ENCODE measurements at places on chromosomes 1 and 21.

DNA sequence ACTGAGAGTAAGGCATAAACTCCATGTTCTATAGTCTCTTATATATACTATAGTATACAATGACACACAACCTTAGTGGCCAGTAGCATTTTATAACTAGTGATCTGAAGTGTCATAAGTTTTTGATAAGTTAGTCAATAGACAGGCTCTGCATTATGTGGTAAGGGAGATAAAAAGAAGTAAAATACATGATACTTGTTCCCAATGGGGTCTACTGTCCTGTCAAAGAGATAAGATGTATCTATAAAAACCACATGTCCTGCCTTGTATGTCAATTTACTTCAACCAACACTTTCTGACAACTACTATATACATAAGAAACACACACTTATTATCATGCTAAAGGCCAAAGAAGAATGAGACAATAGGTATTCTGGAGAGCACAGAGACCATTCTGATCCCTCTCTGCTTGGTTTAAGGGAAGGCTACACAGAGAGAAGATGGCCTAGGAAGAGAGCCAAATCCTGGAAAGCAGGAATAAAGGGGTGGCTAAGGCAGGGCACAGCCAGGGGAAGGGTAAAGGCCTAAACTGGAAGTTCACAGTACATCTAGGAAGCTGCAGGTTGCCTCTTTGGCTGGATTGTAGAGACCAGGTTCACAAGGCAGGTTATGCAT is 91.4 kb downstream of the LYST start:
- DNase-seq, result no peak

DNA sequence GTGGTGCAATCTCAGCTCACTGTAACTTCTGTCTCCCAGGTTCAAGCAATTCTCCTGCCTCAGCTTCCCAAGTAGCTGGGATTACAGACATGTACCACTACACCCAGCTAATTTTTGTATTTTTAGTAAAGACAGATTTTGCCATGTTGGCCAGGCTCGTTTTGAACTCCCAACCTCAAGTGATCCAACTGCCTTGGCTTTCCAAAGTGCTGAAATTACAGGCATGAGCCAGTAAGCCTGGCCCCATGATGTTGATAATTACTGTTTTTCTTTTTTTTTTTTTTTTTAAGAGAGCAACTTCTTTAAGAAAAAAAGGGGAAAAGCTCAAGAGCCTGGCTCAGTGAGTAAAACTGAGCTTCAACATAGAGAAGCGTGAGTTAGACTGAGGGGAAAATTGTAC is 9.6 kb upstream of the SOAT1 start:
- DNase-seq, result no peak

DNA sequence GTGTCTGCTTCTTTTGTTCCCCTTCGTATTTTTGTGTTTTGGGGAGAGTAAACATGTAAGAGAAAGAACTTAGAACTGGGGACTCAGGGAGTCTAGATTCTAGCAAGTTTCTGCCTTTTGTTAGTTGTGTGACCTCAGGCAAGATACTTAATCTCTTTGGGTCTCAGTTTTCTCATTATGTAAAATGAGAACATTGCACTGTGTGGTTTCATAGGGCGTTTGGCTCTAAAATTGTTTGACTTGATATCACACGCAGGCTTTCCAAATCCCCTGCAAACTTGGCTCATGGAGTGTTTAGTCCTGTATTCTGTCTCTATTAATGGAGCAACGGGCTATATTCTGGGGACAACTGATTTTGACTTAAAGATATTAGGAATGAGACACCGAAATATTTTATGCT is 57.7 kb downstream of the NTNG1 start:
- DNase-seq, result no peak

DNA sequence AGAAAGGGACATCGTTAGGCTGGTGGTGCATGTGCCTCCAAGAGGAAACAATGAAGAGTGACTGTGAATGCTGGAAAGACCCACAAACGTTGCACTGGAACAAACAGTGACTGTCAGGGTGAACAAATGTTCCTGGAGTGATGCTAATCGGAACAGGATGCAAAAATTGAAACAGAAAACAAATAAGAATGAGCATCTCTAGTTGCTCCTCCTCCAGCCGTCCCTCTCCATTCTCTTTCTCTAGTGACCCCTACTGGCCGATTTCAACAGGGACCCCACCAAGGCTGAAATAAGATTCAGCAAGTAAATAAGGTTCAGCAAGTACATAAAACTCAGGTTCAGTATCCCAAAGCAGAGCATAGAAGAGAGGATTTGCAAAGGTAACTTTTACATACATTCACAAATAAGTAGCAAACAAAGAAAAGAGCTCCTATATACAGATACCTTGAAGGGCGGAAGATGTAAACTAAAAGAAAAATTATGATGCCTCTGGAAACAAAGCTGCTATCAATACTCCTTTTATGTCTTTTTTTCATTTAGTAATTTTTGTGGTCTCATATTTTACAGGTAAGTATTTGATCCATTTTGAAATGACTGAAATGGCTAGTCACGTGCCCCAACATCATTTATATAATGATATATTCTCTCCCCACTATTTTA is 836.1 kb upstream of the ADAMTS5 start:
- DNase-seq, result no peak

DNA sequence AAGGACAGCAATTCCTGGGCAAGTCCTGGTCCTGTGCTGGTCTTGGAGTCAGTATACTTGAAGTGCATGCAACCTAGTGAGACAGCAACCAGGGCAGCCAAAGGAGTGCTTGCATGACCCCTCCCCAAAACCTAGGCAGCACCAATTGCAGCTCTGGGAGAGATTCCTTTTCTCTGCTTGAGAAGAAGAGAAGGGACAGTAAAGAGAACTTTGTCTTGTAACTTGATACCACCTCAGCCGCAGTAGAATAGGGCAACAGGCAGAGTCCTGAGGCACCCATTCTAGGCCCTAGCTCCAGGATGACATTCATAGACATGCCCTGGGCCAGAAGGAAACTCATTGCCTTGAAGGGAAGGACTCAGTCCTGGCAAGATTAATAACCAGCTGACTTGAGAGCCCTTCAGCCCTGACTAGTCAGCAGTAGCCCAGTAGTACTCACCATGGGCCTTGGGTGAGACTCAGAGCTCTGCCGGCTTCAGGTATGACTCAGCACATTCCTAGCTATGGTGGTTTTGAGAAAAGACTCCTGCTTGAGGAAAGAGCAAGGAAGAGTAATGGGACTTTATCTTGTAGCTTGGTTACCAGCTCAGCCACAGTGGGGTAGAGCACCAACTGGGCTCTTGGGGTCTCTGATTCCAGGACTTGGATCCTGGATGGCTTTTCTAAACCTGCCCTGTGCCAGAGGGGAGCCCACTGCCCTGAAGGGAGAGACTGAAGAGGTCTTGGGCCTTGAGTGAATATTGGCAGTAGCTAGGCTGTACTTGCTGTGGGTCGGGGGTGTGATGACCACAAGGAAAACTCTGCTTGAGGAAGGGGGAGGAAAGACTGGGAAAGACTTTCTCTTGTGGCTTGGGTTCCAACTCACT is 51.7 kb upstream of the ACADM start:
- DNase-seq, result no peak

GRCh38 chr1:204072931-204073836 is at the start of gene SOX13:
Gene SOX13, plus strand, starts transcription at chr1:204073115. Its CDS starts 39,801 bp downstream, at chr1:204112916.
- peak; percentile 29 for DNase-seq

- no peak for DNase-seq
Observed at GRCh38 chr1:42944246-42944928, 14.3 kb downstream of the SLC2A1 start.

GRCh38 chr1:114725230-114725629 is 8.7 kb upstream of the NRAS start:
- DNase-seq, result no peak

- no peak for DNase-seq
Observed at GRCh38 chr1:245067257-245067656, 87.5 kb upstream of the KIF26B start.

DNA sequence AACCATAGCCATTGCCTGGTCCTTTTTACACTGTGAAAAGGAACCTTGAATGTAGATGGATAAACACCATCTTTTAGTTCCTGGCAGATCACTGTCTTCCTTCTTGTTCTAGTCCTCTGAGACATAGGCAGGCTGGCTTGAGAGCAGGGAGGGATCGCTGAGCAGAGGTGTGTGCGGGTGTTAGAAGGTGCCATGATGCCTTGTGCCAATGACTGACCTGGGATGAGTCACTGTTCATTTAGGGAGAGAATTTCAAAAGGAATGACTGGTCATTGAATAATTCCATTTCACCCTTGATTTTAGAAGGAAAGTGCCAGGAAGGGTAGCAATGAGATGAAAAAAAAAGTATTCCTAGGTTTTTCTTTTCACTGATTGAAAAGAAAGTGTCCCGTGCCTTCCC is 383.9 kb downstream of the KIF26B start:
- no peak for DNase-seq

DNA sequence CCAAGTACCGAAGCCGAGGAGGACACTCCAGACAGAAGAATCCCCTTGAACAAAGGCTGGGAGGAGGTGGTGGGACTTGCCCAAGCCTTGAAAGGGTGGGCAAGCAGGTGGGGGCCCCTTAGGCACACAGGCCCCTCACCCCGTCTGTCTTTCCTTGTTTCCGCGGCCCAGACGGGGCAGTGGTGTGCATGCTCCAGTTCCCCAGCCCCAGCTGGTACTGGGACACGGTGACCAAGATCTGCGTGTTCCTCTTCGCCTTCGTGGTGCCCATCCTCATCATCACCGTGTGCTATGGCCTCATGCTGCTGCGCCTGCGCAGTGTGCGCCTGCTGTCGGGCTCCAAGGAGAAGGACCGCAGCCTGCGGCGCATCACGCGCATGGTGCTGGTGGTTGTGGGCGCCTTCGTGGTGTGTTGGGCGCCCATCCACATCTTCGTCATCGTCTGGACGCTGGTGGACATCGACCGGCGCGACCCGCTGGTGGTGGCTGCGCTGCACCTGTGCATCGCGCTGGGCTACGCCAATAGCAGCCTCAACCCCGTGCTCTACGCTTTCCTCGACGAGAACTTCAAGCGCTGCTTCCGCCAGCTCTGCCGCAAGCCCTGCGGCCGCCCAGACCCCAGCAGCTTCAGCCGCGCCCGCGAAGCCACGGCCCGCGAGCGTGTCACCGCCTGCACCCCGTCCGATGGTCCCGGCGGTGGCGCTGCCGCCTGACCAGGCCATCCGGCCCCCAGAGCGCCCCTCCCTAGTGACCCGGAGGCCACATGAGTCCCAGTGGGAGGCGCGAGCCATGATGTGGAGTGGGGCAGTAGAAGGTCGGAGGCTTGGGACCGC is 50.8 kb downstream of the OPRD1 start:
- no peak for DNase-seq
